ENCODE measurements at places on chromosomes 6 and 20.

DNA sequence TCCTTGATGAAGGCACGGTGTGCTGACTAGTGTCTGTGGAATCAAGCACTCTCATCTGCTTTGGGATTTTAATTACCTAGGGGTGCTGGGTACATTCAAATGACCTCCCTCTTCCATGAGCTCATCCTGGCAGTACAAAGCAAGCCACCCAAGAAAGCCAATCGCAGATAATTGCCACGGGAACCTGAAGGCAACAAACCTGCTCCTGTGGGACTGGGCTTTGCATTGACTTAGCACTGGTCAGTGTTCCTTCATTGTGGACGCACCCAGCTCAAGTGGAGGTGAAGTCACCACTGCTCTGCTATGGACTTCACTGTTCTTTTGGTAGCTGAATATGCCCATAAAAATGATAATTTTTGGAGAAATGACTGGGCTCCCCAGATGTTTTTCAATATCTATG lies 261.6 kb upstream of the FERMT1 start:
- no peak for DNase-seq

DNA sequence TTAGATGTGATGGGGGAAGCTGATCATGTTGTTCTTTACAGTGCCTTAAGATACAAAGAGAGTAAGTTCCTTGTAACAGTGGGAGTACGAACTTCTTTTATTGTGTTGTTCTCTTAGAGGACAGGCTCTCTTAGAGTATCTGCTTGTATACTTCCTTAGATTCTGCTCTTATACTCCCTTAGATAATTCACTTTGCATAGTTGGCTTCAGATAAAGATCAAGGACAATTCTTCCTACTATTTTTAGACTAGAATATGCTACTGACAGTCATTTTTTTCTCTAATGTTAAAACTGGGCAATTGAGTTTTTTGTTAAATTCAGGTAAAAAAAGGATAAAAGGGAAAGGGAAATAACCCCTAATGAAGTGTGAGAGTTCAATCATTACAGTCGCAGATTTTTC lies 138.7 kb downstream of the MYB start:
- DNase-seq, result no peak

- no peak for DNase-seq
These were observed 7.0 kb downstream of the B4GALT5 start for GRCh38 chr20:49706630-49707091.

DNA sequence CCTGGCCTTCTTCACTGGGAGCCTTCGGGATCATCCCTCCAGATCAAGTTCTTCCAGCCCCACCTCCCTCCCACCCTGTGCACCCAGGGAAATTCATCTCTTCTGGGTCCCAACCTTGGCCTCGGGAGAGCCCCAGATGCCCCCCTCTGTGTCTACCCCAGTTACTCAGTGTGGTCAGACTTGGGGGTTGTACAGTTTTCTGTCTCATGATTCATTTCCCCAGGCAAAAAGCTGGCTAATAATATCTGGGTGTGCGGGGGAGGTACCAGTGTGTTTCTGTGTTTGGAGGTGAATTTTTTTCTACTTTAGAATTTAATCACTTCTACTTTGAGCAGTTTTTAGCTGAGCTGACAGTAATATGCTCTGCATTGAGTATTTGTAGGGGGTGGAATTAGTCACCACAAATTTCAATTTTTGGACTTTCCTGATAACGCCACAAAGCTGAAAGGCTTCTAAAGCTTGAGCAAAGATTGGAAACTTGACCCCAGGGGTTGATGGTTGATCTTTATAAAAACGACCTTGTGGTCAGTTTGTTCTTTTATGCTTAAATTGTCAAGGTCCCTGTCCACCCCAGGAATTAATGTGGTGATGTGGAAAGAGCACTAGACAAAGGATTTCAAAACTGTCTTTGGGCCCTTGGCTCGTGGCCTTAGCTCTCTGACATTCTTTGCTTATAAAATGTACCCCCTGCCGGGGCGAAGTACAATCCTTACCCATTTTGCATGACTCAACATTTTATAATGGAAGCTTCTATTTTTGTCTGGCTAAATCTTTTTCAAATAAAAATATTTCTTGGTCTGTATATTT lies 284.7 kb upstream of the TAB2 start:
- peak; percentile 35 for DNase-seq

DNA sequence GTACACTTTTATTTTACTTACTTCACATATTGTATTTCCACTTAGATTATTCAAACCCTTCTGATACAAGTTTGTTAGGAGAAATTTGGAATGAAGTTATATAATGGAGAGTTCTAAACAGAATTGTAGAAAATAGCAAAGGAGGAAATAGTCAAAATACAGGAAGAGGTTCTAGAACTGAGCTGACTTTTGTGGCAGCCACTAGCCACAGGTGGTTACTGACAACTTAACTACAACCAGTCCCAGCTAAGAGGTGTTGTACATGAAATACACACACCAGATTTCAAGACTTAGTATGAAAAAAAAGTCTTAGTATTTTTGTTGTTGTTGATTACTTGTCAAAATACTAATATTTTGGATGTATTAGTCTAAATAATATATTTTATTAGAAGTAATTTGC lies 727.4 kb upstream of the CITED2 start:
- no peak for DNase-seq

DNA sequence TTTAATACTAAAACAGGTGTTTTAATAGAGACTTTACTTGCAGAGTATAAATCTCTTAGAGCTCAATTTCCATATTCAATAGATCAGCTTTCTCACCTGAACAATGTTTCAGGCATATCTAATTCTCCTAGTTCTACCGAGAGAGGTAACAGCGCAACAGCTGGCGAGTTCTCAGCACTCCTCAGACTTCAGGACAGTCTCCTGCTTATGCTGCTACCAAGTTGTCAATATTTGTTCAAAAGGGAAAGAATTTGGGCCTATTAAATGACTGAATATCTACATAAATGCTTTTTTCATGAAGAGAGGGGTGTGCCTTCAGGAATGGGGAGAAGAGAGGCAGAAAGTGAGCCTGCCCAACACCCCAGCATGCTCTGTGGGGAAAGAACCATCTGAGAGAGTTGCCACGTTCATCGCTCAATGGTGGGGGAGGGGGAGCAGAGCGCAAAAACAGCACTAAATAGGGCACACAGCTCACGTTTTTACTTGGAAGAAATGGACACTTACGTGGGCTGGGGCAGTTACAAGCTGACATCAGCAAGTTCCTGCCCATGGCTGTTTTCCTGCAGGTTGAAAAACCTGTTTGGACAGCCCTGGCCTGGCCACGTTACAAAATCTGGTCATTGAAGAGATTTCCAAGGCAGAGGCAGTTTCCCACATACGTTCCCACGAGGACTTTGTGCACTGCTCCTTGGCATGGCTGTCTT lies 38.0 kb downstream of the EZR start:
- no peak for DNase-seq

GRCh38 chr20:51936377-51936776 lies 134.1 kb upstream of the SALL4 start:
- no peak for DNase-seq

DNA sequence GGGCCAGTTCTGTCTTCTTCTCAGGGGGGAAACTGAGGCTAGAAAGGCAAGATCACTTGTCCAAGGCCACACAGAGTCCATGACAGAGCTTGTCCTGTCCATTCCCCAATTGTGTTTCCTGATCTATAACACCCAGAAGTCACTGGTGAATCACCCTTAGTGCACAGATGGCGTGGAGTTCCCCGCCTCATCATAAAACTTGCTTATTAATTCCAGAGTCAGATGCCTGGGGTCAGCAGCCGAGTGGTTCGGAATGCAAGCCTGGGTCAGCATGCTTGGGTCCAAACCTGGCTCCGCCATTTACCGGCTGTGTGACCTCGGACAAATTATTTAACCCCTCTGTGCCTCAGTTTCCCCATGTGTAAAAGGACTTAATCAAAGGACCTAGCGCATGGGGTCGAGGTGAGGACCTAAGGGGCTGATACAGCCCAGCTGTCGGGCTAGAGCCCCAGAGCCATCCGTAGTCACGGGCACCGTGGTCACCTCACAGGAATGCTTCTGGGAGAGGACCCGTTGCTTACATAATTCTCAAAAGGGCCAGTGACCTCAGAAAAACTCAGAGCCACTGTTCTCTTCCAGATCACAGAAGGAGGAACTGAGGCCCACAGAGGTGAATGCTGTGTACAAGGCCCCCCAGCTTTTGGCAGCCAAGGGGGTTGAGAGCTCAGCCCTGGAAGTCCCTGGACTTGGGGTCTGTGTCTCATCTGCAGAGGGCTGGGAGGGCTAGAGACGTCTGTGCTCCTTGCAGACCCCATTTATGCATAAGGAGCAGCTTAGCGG lies 1.4 kb upstream of the ZBP1 start:
- no peak for DNase-seq

GRCh38 chr6:106106276-106107042 lies 20.3 kb downstream of the PRDM1 start:
- DNase-seq, result no peak

- DNase-seq, result no peak
These were observed 10.5 kb upstream of the DSTN start for GRCh38 chr20:17559338-17559737.

DNA sequence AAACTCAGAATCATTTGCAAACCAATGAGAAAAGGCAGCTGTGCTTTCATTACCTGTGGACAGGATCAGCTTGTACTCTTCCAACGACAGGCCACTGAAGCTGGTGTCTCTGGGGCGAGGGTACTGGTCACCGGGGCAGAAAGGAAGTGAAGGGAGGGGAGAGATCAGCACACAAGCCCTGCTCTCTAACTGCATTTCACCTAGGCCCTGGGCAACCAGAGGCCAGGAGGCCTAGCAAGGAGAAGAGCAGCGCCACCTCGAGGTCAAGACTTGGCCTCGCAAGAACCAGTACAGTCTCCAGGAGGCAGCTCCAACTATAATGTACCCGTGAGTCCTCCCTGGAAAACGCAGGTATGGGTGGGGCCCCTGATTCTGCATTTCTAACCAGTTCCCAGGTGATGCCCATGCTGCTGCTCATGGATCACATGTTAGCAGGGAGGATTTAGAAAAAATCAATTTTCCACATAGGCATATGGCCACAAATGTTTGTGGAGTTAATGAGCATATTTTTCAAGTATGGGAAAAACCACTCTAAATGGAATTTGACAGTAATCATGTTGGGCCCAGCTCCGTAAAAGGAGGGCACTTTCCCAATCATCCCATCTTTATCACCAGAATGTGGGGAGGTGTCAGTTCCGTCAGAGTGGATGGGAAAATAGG lies 11.0 kb downstream of the UQCC2 start:
- peak; percentile 80 for DNase-seq

- DNase-seq, result no peak
These were observed 106.7 kb downstream of the SLX4IP start for GRCh38 chr20:10541668-10542411.

DNA sequence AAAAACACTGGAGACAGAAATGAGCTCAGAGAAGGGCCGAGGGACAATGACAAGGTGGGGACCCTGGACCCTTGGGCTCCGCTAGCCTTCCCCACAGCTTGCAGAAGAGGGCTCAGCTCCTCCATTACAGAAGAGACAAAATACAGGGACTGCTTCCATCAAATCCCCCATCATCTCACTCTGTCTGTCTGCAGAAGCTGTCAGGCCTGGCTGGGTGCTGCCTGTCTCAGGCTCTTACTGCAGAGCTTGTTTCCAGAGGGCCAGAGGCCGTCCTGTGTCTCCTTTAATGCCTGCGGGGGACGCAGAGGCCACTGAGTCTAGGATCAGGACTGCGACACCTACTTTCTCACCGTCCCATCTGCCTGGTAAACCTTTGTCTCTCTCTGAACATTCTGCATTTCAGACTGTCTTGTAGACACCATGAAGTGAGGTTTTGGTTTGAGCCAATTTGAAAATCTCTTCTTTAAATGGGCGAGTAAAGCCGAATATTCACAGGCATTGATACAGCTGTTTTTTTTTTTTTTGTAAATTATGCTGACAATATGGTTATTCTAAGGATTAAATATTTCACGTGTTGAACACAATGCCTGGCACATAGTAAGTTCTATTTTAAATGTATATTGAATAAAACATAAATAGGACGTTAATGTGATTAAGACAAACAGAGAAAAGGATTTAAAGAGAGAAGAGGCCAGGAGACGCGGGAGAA lies 28.3 kb downstream of the RNASET2 start:
- no peak for DNase-seq

DNA sequence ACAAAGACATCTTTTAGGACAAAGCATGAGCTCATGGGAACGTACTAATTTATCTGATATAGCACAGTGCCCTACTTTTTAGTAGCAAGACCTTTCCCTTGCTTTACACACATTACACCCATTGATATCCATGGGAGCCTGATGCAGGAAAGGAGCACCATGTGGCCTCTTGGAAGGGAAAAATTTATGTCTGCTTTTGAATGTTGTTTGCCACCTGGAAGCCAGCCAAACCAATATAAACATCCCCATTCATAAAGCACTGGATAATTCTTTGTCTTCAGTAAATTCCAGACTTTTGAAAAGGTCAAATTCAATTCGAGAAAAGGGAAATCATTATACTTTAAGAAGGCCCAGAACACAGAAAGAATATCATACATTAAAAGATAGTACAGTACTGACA lies 152.3 kb upstream of the BEND6 start:
- peak; percentile 48 for DNase-seq

DNA sequence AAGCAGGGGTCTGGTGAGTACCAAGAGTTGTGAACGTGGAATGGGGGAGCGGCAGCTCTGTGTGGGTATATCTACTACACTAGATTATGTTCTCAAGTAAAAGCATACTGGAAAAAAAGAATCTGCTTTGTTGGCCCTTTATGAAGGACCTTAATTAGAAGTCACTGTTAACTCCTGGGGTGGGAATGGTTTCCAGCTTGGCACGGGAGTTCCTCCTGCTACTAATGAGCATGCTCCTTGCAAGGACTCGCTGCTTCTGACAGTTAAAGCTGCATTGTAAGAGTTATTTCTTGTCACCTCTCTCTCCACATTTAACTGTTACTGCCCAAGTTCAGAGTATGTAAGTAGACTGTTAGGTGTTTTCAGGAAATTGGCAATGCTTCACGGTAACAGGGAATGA lies 292.7 kb downstream of the ZFAND3 start:
- DNase-seq, result peak; percentile 44

Measured in eye (tissue), 1 donor.